Fibroblast of skin of left biceps (primary cell): ENCODE measurements at places on chromosomes 2 and 18.

DNA sequence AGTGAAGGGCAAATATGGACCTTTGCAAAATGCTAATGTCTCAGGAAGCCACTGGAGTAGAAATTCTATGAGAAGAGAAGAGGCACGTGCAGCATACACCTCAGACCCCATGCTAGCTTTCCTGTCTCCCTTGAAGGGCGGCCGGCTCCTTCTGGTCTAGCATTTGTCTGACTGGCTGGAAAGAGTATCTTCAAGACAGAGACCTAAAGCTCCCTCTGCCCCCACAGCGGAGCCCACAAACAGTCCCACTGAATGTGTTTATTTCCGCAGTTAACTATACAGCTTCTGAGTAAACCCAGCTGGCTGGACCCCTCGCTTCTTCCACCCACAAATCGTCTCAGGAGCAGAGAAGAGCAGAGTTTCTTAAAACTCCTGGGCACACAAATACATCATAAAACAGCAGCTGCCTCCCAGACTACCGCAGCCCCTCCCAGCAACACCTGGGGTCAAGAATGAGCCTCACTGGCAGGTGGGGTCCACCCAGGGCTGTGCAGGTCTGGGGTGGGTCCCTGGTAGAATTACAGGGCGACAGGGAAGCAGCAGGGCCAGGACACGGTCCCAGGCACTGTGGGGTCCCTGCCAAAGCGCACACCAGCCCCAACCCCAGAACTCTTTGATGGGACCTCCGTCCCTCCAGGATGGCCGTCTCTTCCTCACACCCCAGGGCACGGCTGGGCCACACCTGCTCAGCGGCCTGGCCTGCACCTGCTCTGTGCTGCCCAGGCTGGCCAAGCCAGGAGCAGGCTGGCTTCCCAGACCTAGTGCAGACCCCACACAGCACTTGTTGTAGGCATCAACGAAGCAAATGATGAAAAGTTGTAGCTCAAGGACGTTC lies 103.8 kb downstream of the PXDN start:
- no peak for DNase-seq

DNA sequence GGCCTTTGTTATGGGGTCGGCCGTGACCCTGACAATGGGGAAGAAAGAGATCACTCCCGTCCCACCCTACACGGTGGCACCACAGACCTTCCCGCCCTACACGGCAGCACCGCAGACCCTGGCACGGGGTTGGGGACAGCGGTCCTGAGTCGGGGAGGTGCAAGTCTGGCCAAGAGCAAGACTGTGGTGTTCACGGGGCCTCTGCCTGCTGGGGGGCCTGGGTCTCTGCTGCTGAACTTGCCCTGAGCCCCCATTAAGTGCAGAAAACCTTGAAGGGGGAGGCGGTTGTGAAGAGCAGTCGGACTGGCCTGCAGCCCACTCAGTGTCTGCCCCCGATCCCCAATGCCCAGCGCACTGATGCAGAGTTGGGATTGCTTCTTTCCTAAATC lies 75.9 kb downstream of the SLC66A2 start:
- DNase-seq = no peak

DNA sequence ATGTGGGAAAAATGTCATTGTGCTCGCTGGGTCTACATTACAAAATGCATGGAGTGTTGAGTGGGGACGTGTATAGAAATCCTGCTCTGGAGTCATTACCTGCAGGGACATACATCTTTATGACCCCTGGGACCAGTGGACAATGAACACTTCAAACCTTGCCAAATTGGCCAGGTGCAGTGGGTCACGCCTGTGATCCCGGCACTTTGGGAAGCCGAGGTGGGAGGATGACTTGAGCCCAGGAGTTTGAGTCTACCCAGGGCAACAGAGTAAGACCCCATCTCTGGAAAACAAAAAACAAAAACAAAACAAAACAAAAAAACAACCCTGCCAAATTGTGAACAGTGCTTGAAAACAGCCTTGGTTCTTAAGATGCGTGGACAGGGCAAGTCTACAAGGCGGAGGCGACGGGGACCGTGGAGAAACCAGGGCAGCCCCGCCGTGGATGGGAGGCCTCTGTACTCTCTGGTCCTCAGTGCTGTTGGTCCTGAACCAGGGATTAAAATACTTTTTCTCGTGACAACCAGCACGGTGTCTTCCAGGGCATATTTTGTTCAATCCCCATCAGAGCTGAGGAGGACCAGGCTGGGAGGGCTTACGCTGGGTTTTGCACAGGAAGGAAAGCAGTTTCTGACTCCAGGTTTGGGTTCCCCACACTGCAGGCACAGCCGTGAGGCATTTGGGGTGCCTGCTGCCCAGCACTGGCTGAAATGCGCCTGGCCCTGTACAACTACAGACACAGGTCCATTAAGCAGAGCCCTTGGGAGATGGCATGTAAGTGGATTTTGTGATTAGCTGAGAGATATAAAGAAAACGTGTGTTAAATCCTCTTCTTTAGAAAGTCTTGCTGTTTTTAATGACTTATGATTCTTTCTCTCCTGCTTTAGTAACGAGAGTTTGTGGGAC lies 13.7 kb downstream of the COLEC11 start:
- DNase-seq = no peak

DNA sequence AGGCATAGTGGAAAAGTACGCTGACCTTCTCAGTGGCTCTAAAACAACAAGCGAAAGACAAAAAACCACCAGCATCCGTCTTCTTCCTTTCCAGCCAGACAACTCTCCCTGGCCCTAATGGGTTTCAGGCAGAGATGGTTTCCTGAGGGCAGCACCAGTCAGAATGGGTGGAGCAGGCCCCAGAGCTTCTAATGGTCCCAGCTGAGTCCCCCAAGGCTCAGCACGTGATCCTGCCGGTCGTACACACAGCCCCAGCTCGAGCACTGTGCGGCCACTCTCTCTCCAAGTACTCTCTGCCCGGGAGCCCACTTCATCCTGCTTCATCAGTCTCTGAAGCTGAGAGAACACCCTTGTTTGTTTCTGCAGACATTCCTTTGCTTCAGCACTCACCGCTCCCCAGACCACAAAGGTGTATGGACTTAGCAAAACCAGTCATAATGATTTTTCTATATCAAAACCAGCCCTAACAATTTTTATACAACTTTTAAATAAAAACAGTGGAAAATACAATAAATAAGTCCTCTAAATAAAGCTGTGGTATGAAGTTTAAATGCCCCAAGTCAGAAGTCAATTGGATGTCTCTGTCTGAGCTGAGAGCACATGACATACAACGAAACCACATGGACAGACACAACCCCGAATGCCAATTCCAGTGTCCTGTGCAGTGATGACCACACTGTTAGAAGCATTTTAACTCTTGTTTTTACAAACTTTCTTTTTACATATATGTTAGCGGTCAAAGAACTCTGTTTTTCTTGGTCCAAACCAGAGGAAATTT lies 63.9 kb downstream of the PARD6G start:
- no peak for DNase-seq

DNA sequence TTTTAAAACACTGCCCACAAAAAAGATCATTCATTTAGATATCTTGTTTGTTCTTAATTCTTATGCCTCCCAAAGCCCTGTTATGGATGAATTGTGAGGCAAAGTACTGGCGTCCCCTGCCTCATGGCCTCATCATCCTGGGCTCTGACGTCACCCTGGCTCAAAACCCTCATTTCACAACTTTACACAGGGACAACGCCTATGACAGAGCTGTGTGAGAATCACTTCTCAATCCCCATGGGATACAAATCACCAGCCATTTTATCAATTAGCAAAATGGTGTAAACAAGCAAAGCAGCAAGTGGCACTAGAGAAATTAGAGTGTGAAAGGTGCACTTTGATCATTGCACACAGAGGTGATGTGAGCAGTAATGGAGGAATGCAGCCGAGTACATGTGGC lies 16.6 kb downstream of the FHOD3 start:
- no peak for DNase-seq

DNA sequence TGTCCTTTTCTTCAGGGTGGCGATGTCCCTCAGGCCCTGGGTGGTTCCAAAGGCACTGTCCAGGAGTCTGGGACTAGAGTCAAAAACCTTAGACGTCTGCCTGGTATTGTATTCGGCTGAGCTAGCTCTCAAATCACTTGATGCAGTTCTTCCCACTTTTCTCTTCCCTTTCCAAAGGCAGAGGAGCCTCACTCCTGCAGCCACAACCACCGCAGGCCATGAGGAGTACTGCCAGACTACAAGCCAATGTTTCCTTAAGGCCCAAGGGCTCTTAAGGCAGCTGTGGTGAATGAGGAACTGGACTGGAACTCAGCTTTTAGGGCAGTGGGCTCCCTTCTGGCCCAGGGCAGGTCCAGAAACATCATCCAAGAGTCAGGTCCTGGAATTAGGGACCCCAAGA lies 360.7 kb downstream of the SPAG16 start:
- no peak for DNase-seq
